ENCODE measurements at places on chromosomes 13 and 19.
A peak's percentile ranks its signal among the peaks of the same experiment; 100 is the strongest.

GRCh38 chr13:78657699-78658629 lies 991 bp downstream of the OBI1 start:
- peak; percentile 4 for DNase-seq

- DNase-seq = no peak
Observed at GRCh38 chr19:16319481-16319880, 5.1 kb upstream of the KLF2 start.

GRCh38 chr13:106795847-106796246 lies 227.9 kb upstream of the ARGLU1 start:
- no peak for DNase-seq

DNA sequence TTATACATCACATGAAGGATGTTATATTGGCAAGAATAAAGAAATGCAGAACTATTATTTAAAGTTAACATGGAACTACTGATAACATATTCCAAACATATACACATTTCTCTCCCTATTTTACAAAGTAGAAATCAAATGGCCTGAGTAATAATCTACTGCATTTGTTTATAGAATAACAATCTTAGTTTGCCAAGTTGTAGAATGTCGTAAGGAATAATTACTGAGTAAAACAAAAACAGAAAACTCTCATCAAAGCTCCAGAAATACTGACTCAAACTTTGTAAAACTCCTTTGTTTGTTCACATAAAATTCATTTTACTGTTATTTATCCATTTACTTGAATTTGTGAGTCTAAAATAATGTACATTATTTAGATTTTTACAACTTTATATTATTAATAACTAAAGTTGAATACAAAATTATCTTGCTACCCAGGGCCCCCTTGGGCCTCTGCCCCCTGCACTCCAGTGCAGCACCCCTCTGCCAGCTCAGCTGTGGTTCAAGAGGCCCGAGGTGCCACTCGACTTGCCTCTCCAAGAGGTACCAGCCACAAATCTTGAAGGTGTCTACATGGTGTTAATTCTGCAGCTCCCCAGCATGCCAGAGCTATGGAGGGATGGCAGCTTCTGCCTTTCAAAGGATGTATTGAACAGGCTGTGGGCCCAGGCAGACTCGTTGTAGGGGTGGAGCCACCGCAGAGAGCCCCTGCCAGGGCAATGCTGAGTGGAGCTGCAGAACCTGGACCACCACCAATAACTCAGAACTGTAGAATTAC lies 2819.7 kb downstream of the PCDH9 start:
- DNase-seq = no peak

DNA sequence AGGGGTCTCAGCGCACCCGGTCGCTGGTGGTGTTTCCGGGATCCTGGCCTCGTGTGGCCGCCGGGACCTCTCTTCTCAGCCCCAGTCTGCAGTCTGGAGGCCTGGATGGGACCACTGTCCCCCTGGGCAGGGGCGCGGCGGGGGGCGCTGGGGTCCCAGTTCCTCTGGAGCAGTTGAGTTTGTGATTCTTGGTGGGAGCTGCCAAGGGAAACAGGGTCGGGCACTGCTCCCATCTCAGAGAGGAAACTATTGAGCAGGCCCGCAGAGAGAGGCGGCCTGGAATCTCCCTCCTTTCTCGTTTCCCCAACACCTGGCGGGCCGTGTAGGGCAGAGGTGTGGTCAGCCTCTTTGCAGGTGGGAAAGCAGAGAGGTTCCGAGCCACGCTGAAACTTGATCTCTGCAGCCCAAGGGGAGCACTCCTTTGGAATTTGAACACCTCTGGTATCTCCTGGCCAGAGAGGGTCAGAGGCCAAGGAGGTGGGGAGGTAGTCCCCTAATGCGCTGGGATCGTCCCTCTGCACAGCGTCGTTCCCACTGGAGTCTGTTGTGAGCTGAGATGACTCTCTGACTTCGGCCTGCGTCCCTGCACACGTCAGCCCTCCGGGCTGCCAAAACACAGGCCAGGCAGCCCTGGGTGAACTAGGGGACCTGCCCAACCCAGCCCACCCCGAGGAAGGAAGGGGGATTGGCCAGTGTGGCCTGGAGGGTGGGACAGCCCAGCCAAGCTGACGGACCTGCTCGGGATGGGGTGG lies 741 bp downstream of the PLEKHF1 start:
- no peak for DNase-seq

DNA sequence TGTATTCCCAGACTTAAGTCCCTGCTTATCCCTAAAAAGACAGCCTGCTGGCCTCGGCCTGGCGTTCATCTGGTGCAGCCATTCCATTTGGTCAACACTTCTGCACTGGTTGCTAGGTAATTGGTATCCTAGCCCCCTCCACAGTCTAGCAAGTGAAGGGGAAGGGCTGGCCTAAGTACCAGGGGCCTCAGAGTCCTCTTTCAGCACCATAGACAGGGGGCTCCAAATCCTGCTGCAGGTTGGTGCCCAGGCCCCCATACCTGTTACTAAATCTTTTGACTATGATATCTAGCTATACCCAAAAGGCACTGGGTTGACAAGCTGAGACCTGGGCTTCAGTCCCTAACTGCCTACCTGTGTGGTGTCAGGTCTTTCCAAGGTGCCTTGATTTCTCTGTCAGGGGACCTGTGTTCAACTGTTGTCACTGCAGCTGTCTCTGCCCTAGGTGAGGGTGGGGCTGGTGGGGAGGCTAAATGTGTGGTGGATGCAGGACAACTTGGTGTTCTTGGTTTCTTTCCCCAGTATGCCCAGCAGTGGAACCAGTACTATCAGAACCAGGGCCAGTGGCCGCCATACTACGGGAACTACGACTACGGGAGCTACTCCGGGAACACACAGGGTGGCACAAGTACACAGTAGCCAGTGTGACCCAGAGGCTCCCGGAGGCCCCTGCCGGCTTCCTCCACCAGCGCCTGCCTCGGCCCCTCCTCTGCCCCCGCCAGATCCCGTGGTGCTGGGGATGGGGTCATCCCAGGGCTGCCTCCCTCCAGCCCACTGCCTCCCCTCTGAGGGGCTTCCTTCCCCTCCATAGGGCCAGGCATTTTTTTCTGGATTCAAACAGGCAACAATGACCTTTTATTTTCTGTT lies 3.8 kb upstream of the CCDC97 start:
- no peak for DNase-seq

DNA sequence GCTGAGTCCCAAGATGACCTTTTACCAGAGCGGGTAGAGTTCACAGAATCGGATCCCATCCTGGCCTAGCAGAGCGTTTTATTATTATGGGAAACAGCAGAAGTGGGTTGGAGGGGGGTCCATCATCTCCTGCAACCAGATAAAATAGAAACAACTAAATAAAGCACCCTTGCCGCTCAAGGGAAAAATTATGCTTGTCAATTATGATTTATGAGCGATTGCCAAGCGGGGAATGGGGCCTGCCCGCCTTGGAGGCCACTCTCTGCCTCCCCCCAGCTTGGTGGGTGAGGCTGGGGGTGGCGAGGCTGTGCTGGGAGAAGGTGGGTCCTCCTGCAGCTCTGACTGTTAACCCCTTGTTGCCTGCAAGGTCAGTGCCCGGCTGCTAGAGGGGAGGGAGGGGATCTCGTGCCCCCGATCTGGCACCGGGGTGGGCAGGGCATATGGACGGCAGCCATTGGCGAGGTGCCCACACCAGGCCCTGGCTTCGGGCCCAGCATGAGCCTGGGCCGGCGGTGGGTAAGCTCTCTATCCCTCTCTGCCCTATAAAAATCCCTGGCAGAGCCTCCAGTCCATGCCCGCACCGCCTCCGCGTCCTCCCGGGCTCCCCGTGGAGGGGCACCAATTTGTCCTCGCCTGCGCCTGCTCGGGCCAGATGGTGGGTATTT lies 129.1 kb downstream of the URI1 start:
- no peak for DNase-seq

DNA sequence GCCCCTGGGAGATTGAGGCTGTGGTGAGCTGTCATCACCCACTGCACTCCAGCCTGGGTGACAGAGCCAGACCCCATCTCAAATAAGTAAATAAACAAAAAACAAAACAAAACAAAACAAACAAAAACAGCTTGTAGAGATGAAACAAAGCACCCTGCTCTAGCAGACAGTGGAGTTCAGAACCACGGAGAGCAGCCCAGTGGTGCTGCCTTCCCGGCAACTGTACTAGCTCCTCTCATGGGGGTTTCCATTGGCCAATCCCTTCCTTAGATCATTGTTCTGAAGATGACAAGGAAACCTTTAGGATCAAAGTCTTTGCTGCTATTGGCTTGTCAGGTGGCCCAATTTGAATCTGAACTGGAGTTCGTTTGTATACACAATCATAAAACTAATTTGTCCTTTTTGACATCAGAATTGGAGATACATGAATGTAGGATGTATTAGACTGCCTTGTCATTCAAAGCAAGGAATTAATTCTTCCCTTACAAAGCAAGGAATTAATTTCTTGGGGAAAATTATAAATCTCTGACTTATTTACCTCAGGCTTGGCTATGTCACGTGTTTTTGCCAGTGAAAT lies 19.7 kb upstream of the SYCN start:
- no peak for DNase-seq

GRCh38 chr13:42883771-42884467 lies 102.5 kb downstream of the FAM216B start:
- DNase-seq = no peak

- DNase-seq = no peak
Observed at GRCh38 chr19:16419669-16420335, 52.0 kb downstream of the EPS15L1 start.

DNA sequence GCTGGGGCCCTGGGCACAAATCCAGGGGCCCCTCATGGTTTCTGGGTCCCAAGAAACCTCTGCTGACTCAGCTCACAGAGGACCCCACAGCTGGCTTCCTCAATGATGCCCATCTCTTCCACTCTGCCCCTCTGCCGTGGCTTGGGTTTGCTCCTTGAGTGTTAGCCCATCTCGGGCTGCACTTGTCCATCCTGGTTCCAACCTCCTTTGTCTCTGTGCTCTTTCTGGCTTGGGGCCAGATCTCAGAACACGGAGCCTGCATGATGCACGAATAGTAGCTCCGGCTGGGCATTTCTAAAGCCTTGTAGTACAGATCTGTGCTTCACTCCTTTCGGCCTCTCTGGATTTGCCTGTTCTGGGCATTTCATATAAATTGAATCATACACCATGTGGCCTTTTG lies 53.8 kb downstream of the F2RL3 start:
- DNase-seq = no peak

DNA sequence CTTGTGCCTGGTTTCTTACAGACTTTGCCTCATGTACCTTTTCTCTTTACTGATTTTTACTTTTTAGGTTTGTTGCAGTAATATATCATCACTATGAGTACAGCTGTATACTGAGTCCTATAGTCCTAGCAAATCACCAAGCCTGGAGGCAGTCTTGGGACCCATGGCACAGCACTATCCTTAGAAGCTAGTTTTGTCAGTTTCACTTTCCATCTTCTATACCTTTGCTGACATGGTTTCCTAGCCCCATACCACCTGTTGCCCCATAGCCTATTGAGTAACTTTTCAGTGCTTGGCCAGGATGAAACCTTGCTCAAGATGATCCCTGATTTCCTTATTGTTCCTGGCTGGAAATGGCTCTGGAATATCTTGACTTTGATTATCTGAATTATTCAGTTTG lies 826.4 kb downstream of the GPC5 start:
- DNase-seq = no peak
